Kidney epithelial cell (primary cell): ENCODE measurements at places on chromosomes 13 and 19. TPM values are rescaled to one million over a fixed set of nuclear protein-coding genes. Genes with fewer than 3 reads are reported as not detected.

DNA sequence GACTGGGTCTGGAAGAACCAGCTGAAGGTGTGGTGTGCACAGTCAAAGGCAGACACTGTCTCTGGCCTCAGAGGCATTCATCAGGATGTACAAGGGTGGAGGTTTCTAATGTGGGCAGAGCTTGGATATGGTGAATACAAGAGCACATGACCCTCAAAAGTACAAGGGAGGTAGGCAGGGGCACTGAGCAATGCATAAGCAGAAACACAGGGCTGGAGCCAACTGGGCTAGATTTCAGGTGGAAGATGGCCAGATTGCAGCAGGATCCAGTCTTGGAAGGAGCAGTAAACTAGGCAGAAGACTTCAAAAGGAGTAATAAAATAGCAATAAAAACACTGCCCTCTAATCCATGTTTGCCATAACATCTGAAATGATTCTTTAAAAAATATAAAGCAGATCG, 417.1 kb downstream of the OLFM4 start:
- DNase-seq: no peak

DNA sequence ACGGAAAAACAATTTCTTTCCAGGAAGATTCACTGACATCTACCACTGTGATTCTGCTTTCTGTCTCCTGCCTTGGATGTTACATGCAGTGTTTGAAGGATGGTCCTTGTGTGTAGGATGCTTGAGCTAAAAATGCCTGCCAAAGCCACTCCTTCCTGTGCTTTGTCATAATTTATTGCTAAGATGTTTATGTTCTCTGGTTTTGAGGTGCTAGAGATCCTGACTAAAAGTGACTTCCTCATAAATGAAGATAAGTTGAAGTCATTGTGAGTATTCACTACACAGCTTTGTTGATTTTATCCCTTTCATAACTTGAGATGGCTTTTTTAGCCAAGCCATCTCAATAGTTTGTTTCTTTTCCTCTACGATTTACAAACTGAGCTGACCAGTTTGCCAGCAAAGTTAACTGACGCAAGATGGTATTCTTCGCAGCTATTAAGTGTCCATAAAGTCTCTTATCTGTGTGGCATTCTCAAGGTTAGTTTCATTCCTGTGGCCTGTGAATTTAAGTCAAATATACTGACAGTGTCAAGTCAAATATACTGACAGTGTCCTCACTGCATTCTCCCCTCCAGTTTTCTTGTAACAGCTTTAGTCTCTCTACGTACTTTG, 15.7 kb upstream of the FBXL3 start:
- DNase-seq: no peak

- no peak for DNase-seq
Observed at GRCh38 chr19:35346193-35347052, 1.3 kb upstream of the FFAR1 start.

DNA sequence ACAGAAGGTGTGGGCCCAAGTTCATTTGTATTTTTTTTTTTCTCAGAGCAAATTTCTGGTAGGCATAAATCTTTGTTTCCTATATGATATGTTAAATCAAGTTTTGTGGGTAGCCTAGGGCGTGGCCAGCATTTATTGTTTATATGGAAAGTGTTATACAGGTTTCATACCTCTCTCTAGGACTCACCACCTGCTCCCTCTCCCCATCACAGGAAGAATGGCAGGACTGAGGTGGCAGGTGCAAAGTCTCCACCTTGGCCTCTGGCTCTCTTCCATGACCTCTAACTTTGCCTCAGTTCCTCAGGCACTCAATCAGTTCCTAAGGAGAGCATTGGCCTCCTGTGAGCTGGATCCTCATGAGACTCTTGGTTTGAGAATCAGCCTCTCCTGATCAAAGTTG, 172.3 kb upstream of the TSC22D1 start:
- no peak for DNase-seq

Gene PSPN
- 1.5 TPM in 2 replicates for total RNA-seq

Gene ABCC4
- 17.3 and 18.1 TPM in 2 replicates for total RNA-seq
